ENCODE measurements at places on chromosomes 1 and 21.

- DNase-seq = no peak
These were observed 2.1 kb downstream of the KIF26B start for GRCh38 chr1:245156736-245157505.

GRCh38 chr1:238789916-238790667 lies 596.3 kb upstream of the CHRM3 start:
- DNase-seq = no peak

DNA sequence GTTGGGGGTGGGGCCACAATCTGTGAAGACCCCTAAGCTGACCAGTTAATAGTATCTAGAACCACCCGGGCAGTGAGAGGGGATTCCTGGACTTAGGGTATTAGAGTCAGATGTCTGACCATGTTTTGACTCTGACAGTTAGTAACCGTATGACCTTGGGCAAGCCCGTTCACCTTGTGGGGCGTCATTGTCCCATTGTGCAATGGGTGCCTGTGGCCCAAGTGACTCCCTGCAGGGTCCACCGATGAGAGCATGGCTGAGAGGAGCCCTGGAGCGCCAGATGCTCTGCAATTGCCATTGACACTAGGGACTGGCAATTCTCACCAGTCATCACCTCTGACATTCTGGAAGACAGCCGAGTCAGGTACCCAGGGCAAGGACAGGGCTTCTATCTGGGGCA lies 225.9 kb upstream of the CSF3R start:
- no peak for DNase-seq

- DNase-seq = no peak
These were observed 1.7 kb upstream of the PDE9A start for GRCh38 chr21:42651515-42652401.

DNA sequence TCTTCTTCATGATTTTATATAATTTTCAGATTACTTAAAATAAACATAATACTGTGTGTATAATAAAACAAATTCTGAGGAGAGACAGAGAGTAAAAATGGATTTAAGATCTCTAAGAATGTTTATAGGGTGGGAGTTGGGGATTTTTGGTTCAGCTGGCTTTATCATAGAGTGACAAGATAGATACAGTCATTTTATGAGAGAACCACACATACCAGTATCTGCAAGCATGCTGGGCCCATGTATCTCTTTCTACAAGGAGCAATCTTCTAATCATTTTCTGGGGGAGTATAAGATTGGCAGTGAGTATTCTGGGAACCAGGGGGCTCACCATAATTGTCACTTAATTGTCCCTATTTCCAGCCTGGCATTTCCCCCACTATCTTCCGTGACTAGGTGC lies 64.3 kb upstream of the DUSP10 start:
- no peak for DNase-seq

DNA sequence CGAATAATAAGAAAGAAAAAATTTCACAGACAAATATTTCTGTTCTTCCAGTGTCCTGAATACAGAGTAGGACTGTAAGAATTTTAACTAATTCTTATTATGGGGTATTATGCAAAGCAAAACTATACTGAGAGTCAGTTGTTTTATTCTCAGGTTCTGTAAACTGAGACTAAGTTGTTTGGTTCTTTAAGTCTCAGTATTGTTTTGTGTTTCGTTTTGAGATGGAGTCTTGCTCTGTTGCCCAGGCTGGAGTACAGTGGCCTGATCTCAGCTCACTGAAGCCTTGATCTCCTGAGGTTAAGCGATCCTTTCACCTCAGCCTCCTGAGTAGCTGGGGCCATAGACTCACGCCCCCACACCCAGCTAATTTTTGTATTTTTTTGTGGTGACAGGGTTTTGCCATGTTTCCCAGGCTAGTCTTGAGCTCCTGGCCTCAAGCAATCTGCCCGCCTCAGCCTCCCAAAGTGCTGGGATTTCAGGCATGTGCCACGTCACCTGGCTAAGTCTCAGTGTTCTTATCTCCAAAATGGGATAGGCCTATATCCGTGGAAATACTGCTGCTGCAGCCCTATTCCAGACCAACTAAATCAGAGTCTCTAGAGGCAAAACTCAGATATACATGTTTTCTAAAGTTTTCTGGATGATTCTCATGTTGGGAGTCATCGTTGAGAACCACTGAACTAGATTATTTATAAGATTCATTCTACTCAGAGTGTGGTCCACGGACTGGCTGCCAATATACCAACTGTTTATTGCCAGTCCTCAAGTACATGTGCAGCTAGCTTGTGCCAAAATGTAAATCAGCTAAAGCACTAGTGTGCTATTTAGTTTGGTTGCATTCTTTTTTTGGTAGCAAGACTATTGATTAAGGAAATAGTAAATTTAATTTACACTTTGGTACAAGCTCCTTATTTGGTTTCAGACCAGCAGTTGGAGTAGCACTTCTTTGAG lies 116.6 kb downstream of the HS2ST1 start:
- no peak for DNase-seq

DNA sequence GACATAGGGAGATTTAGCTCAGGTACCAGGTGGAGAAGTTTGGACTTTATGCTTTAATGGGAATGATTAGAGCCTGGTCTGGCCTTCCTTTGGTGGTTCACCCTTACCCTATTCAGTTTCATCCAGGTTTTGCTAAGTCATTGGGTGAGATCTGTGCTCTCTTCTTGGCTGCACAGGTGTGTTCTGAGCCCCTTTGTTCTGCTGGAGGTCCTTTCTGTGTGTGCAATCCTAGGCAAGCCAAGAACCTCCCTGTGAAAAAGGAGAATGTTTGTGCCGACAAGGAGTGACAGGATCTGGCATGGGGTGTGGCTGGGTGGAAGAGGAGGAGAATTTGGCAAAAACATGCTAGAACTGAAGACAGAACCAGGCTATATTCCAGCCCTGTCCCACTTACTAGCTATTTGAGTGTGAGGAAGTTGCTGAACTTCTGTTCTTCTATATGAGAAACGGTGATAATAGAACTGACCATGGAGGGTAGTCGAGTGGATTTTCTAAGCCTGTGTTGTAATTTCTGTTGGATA lies 4.6 kb downstream of the GSTM5 start:
- no peak for DNase-seq

GRCh38 chr1:183862967-183863366 lies 58.0 kb downstream of the RGL1 start:
- DNase-seq = no peak

- DNase-seq = peak; percentile 53
These were observed 1.9 kb upstream of the OR13G1 start for GRCh38 chr1:247681288-247681897.

DNA sequence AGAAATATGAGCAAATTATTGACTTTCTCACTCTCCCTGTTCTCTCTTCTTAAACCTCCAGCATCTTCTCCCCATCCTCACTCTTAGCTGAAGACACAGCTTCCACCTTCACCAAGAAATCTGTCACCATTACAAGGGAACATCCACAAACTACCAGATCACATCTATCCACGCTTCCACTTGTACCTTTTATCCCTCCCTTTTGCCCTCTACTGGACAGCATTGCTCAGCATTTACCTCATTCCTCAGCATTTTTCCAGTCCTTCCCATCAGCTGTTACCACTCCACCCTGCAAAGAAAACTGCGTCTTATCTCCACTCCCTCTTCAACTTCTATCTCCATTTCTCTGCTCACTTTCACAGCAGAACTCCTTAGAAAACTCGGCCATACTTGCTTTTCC lies 42.6 kb downstream of the KCNJ6 start:
- DNase-seq = no peak

GRCh38 chr1:53078333-53079101 lies 16.5 kb downstream of the PODN start:
- DNase-seq = no peak

- no peak for DNase-seq
These were observed 61.1 kb upstream of the MAP1LC3C start for GRCh38 chr1:242059976-242060375.

DNA sequence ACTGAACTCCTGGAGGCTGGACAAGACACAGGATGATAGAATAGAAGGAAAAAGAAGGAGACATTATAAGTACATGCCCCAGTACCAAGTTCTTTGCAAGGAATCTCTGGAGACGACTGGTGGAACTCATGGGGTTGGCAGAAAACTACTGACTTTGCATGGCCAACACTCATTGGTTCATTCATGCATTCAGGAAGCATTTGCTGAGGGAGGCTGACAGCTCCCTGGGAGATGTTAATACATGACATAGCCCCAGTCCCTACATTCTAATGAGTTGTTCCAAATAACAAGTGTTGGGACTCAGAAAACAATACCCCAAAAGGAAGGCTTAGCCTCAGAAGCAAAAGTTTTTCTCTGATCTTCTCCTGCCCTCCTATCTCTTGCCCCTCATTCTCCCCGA lies 172.8 kb upstream of the IRF2BP2 start:
- no peak for DNase-seq

DNA sequence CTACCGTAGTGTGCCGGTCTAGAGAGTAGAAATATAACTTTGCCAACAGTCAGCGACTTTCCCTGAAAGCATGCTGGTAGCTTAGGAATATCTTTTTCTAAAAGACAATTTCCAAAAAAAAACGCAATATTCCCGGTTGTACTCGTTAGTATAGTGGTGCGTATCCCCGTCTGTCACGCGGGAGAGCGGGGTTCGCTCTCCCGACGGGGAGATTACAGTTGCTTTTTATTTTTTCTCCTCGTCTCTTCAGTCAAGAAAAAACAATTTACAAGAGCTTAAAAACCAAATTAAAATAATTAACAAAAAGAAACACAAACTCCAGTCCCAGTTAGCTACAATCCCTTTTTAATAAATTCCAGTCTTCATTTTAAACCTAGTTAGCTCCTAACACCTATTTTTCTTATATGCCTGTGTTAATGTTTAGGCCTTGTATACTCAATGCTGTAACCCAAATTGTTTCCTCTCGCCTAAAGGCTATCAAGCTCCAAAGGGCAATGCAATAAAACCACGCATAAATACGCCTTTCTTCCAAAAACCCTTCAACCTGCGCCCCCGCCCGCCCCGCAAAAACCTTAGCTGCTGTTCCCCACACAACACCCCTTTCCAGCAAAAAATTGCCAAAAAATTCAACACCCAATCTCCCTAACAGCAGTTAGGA lies 7.8 kb downstream of the HSPA6 start:
- DNase-seq = no peak

GRCh38 chr1:192877283-192877886 lies 68.5 kb downstream of the RGS2 start:
- DNase-seq = no peak

GRCh38 chr1:203512848-203513584 lies 19.1 kb downstream of the OPTC start:
- DNase-seq = peak; percentile 94

DNA sequence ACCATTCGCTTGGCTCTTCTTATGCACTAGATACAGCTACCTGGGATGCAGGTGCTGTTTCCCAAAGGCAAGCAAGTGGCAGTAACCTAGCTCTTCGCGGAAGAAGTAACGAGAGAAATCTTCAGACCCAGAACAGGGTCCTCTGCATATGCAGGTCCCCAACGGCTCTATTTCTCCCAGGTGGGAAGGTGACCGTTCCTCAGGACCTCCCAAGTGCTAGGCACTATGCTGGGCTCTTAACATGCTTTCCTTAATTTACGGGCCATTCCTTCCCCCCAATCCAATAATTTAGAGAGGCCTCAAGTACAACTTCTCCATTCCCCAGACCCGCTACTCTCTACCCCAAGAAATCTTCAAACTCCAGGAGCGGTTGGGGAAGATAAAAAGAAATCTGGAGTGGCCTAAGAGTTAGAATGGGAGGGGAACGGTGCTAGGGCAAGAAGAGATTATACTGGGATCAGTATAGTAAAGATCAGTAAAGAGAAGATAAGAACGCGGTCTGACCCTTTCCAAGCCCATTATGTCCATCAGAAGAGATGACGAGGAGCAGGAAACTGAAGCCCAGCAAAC lies 410 bp downstream of the TXNDC12 start:
- no peak for DNase-seq

GRCh38 chr1:237901299-237901934 lies 10.7 kb upstream of the ZP4 start:
- peak; percentile 31 for DNase-seq

DNA sequence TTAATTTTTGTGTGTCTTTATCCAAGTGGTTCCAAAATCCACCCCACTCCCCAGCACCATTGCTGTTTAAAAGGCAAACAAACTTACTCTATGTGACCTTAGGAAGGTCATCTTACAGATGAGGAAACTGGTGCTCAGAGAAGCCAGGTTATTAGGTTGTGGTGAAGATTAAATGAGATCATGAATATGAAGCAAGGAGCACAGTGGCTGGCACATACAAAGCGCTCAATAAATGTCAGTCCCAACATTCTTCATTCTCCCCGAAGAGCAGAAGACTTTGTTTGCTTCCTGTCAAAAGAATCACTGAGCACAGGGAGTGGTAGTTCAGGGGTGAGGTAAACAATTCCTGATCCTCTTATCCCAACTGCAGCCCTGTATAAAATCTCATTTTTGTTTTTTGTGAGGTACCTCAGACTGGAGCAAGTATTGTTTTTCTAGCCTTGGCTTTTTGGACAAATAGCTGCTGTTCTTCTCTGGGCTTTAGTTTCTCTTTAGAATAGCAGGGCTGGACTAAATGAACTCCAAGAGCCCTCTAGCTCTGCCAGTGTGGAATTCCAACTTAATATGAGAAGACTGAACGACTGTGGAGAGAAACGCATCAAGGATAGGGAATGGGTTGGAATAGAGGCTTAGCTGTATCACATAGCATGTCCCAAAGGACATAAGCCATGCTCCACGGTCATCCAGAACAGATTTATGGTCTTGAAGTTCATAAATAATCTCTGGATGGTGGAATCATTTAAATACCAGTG lies 455.3 kb upstream of the USP24 start:
- DNase-seq = no peak

GRCh38 chr1:215081661-215082531 lies 641 bp upstream of the KCNK2 start:
- DNase-seq = no peak

DNA sequence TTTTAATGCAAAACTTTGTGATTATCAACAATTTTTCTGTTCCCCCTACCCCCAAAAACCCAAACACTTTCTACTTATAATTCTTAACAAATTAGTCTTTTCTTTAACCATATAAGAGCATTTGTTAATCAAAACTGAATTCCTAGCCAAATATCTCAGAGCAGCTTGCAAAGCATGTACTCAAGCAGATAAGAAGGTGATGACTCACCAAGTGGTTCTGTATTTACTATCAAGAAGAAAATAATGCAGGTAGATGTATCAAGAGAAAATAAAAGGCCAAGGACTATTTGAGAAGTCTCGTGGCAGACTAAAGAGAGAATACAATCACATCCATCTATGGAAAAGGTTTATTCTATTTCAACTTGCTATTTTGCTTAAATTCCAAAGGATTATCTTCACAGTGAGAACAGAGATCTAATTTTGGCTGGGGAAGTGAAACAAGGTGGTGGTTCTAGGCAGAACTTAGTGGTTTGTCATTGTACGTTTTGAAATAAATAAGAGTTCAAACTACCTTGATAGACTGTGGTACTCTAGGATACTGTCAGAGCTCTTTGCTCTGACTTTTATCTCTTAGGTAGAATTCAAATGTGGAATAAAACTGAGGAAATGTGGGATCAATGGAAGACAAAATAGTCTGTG lies 94.7 kb upstream of the NRIP1 start:
- no peak for DNase-seq

- DNase-seq = no peak
These were observed 3.7 kb downstream of the MX2 start for GRCh38 chr21:41365377-41366107.

DNA sequence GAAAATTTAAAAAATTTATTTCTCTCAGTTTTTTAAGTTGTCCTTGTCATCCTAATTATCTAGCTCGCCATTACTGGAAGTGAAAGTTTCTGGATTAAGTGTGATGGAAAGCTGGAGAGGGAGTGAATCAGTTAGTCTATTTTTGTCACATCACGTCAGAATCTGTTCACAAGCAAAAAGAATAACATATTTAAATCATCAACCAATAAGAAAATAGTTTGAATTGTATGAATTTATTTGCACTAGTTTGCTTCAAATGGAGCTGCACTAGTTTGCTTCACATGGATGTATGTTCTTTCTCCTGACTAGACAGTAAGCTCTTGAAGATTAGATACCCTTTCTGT lies 22.8 kb downstream of the PHC2 start:
- DNase-seq = no peak

Measured in MG63 (cell line).